ENCODE measurements at places on chromosomes 5 and 9. TPM values are rescaled to one million over a fixed set of nuclear protein-coding genes. Genes with fewer than 3 reads are reported as not detected.

The PCDHB6 gene
- 1.1 TPM for total RNA-seq

The CORO2A gene
- total RNA-seq, result 5.5 TPM

DNA sequence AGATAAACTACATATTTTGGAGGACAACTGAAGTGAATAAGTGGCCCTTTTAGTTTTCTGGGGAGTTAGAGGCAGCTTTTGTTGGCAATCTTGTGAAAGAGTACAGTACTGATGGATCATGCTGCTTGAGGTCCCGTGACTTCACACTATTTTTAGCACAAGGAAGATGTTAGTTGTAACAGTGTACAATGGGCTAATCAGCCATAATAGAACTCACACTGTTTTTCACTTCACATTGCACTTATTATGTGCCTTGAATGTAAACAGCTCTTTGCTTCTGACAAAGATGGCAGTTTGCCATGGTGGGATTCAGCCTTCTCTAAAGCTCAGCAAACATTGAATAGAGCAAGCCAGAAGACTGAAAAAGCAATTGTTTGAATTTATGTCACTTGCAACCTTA lies 176.7 kb upstream of the ZNF608 start:
- DNase-seq, result no peak

GRCh38 chr5:167853421-167853820 lies 438.0 kb upstream of the WWC1 start:
- no peak for DNase-seq

GRCh38 chr9:6133346-6134063 lies 82.1 kb upstream of the IL33 start:
- no peak for DNase-seq

- DNase-seq, result peak; percentile 83
These were observed 6.3 kb upstream of the TTLL11 start for GRCh38 chr9:122099271-122099869.
